ENCODE measurements at places on chromosomes 5 and 9. TPM values are rescaled to one million over a fixed set of nuclear protein-coding genes. Genes with fewer than 3 reads are reported as not detected.

CDC20B gene
- total RNA-seq, result not detected

MYMK gene
- total RNA-seq, result not detected

GRCh38 chr9:6929441-6930215 is 171.9 kb downstream of the KDM4C start:
- DNase-seq, result no peak

DNA sequence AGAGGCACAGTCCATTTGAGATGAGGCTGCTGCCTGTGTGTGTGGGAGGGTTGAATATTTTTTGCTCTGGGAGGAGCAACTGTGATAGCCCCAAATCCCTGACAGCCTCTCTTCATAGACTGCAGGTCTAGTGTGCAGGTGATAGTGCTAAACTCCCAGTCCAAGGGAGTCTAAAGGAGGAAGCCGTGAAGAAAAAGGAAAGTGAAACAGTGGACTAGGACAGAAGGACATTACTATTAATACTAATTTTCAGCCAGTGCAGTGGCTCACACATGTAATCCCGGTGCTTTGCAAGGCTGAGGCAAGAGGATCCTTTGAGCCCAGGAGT is 295.0 kb downstream of the PDE4D start:
- no peak for DNase-seq

GRIA1 gene
- total RNA-seq, result not detected

GRCh38 chr5:96522635-96523355 is 89.7 kb upstream of the PCSK1 start:
- DNase-seq, result no peak

DNA sequence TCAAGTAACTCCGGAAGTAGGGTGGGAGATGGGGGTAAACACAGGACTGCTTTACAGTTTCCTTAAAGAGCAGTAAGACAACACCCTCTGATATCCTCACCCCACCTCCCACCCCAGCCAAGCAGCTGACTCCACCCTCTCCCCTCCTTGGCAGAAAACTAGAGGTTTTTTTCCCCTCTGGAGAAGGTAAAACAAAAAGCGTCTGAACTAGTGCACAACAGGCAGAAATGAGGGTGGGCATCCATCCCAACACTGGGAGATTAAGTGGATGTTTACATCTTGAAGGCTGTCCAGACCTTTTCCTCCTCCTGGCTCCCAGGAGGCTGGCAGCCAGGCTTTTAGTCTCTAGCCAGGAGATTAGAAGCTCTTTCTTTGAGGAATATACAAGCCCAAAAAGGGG is 13.9 kb upstream of the CTNNAL1 start:
- DNase-seq, result peak; percentile 10

GRCh38 chr9:69582018-69582417 is 90.2 kb downstream of the APBA1 start:
- no peak for DNase-seq

DNA sequence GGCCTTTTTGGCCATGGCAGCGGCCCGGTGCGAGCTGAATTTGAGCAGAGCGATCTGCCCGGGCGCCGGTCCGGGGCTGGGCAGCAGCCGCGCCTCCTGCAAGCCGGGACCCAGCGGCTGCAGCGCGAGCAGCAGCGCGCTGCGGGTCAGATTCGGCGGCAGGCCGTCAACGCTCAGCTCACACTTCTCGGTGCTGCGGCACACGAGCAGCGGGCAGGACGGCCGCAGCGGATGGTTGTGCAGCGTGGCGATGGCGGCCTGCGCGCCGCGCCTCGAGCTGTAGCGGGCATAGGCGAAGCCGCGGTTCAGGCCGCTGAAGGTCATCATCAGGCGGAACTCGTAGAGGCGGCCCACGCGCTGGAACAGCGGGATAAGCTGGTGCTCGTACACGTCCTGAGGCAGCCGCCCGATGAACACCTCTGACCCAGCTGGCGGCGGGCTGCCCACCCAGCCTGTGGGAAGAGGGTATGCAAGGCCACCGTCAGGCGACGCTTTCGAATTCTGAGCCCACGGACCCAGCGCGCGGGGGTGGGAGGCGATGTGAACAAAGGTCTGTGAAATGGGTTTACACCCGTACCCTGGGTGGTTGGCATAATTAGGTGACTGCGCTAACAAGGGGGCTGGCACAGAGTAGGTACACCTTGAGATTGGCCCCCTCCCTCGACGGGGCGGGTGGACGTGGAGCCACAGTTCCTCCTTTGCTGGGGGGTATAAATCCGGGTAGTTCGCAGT is 755 bp downstream of the DND1 start:
- peak; percentile 28 for DNase-seq

PCDHA12 gene
- total RNA-seq, result not detected

GRCh38 chr5:135304352-135305221 is 94.4 kb downstream of the MACROH2A1 start:
- no peak for DNase-seq

ZSWIM6 gene
- 7.6 TPM for total RNA-seq

- DNase-seq, result no peak
These were observed 8.8 kb downstream of the DMRT2 start for GRCh38 chr9:1058826-1059487.
